ENCODE measurements at places on chromosomes 2 and 18.

DNA sequence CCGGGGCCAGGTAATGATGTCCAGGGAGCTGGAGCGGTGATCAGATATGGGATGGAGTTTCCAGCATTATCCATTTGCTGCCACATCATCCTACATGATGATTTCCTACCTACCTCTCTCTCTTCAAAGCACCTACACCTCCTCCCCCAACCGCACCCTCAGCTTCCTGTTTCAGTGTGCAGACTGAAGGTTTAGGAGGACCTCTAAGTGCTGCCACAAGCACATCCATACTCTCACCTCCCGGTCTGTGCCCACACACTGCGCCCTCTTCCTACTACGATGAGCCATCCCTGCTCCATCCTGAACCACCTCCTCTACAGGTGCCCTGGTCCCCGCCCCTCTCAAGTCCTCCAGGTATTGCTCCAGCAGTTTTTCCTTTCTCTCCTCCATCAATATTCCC lies 123.7 kb downstream of the ALPK2 start:
- no peak for DNase-seq

DNA sequence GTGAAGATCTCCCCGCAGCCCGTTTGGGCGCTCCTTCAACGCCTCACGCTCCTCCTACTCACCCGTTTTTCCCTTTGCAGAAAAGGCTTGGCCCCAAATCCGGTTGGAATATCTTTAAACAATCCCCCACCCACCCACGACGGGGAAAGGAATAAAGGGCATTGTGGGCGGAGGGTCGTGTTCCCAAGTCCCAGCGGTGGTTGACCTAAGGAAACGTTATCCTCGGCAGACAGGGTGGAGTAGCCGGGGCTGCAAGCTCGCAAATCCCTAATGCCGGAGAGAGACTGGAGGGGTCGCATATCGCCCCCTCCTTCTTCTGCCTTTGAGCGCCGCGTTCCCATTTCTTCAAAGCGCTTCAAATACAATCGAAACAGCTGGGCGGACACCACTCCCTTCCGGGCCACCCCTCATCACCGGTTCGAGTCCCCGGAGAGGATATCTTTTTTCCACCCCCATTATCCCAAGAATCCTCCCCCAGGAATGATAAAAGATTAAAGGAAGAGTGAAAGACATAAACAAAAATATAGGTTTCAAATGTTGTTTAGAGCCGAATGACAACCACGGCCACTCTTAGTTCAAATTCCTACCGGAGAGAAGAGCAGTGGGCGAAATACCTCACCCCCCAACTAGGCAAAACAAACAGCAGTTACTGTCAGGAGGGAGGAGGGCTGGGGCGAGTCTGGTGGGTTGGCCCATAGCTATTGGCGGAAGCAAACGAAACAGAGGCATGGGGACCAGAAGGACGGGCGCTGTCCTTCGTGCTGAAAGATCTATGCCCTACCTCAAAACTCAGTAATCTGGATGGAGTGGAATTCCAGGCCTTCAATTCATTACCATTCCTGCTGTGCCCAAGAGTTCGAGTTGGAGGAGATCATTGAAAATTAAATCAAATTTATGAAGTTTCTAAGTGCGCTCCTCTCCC lies 2.8 kb upstream of the GAD1 start:
- peak; percentile 42 for DNase-seq

GRCh38 chr2:219210886-219211362 lies 4.3 kb downstream of the ZFAND2B start:
- DNase-seq: no peak

- peak; percentile 88 for DNase-seq
These were observed 194.9 kb upstream of the HAAO start for GRCh38 chr2:42987112-42987922.

DNA sequence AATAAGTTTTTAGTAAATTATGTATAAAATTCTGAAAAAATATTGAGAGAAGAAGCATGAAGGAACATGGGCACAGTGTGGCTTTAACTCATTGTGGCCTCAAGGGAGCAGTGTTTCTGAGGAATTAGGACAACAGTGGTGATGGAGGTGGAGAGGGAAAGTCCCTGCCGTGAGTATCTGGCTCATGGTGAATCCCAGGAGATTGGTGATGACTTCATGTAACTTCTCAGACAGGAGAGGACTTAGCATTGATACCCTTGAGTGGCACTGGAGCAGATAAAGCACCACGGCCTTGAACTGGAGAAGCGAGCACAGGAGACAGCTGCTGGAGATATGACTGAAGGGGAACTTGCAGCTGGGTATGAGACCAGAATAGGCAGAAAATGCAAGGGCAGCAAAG lies 35.0 kb upstream of the LRP1B start:
- DNase-seq: peak; percentile 40

- no peak for DNase-seq
These were observed 120.3 kb upstream of the GATA6 start for GRCh38 chr18:22048932-22049615.

DNA sequence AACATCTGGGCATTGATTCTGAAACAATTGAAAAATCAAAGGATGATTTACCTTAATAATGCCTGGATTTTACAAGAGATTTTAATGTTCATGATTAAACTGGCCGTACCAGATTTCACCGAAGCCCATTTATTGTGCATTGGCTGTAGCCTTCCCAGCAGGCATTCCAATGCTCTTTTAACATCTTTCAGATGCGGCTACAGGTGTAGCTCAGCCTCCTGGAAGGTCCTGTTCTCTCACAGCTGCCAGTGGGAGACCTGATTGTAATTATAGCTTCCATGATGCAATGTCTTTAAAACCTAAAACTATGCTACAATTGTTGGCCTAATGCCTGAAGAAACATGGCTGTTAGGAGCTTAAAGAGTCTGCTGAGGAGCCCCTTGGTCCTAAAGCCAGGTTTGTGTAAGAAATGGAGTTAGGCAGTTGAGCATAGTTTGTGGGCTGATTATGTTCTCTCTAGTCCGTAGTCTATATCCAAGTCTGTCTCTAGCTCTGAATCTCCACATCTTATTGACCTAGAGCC lies 147.4 kb downstream of the CERS6 start:
- no peak for DNase-seq

- DNase-seq: no peak
These were observed 601.2 kb downstream of the ADCYAP1 start for GRCh38 chr18:1505856-1506255.

- no peak for DNase-seq
These were observed 833.2 kb downstream of the GALR1 start for GRCh38 chr18:78082816-78083215.

GRCh38 chr2:118250463-118250862 lies 162.2 kb downstream of the INSIG2 start:
- no peak for DNase-seq

- DNase-seq: peak; percentile 98
These were observed 3.3 kb upstream of the ADAM17 start for GRCh38 chr2:9558948-9559381.

GRCh38 chr18:28003451-28003850 lies 173.5 kb downstream of the CDH2 start:
- peak; percentile 56 for DNase-seq

- DNase-seq: no peak
These were observed 370.2 kb downstream of the EN1 start for GRCh38 chr2:118477111-118477862.

DNA sequence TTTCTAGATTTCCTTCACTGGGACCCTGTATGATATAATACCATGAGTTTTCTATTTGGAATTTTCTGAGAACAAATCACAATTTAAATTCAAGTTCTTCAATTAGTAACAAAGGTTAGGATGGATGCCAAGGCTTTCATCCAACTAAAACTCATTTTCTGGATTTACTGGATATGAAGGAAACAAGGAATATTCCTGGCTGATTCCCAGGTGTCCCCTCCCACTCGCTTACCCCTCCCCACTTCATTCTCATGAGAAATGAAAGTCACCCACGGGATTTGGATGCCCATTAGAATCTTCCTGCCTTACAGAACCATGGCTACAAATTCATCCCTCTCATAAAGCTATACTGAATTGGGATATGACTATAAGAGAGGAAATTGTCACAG lies 40.0 kb downstream of the RNU4ATAC start:
- DNase-seq: no peak

GRCh38 chr2:174659069-174659900 lies 61.7 kb upstream of the WIPF1 start:
- no peak for DNase-seq

DNA sequence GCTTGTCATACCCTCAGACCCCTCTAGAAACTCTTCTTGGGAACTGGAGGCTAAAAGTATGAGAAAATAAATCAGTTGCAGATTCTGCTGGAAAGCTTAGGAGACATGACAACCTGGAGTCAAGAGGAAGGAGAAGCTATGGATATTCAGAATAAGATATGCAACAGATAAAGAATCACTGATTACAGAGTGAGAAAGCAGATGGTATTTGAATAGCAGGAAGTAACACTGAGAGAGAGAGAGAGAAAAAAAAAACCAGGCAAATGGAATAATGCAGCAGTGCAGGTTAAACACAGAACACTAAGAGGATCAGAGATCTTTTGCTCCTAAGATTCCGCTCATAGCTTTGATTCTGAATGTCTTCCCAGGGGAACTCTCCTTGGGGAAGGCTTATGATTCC lies 1284.1 kb upstream of the NXPH2 start:
- no peak for DNase-seq

GRCh38 chr2:111984213-111984604 lies 70.9 kb upstream of the TMEM87B start:
- no peak for DNase-seq

DNA sequence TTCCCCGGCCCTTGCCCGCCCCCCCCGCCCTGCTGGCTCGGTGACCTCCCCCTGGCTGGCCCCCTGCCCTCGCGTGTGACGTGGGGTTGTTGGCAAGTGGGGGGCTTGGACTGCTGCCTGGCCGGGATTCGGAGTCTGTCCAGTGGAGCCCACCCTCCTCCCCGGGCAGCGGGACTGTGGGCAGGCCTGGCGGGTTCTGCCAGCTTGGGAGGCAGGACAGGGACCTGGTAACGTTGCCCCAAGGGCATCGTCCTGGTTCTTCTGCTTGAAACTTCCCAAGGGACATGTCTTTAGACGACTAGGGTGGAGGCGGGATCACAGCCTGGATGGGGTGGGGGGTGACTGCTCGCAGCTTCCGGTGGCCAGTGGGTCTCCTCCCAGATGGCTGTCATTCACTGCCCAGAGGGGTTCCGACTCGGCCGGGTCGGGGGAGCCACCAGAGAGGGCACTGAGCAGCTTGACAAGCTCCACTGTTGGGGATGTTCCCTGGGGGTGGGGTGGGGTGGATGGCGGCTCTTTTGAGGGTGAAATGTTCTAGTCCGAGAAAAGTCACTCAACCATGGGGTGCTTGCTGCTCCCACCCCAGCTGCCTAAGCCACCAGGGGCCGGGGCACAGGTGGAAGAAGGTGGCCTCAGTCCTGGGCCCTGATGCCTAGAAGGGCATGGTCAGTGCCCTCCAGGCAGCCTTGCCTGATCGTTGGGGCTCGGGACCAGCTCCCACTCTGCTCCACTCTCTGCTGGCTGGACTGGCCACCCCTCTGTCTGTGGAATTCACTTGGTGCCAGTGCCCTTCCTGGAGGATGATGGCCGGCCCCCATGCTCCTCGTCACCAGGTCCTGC lies 4.3 kb upstream of the HS6ST1 start:
- no peak for DNase-seq

- DNase-seq: no peak
These were observed 62.0 kb downstream of the RPL31 start for GRCh38 chr2:101064125-101064502.

- DNase-seq: no peak
These were observed 765 bp upstream of the ING5 start for GRCh38 chr2:241701149-241701398.

DNA sequence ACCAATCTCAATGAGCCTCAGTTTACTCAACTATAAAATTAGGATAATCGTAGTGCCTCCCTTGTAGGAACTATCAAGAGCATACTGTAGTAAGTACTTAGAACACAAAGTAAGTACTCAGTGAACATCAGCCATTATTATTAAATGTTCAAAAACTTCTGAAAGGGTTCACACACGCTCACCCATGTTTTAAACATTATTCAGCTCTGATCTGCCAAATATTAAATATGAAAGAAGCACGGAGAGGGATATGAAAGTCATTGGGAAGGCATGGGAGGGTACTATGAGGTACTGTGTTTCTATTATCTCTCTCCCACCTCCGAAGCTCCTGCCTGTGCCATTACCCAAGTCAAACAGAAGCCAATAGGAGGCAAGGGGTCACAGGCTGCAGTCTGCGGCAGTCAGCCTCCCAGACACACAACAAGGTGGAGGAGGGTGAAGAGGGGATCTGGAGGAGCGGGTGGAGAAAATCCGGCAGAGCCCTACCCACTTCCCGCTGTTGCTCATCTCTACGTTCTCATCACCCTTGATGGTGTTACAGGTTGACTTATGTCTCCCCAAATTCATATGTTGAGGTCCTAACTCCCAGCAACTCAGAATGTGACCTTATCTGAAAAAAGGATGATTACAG lies 2.0 kb upstream of the TBC1D8 start:
- no peak for DNase-seq

- no peak for DNase-seq
These were observed 1.6 kb upstream of the ADNP2 start for GRCh38 chr18:80107426-80107825.

- DNase-seq: no peak
These were observed 14.9 kb downstream of the COPS9 start for GRCh38 chr2:240121190-240121589.

DNA sequence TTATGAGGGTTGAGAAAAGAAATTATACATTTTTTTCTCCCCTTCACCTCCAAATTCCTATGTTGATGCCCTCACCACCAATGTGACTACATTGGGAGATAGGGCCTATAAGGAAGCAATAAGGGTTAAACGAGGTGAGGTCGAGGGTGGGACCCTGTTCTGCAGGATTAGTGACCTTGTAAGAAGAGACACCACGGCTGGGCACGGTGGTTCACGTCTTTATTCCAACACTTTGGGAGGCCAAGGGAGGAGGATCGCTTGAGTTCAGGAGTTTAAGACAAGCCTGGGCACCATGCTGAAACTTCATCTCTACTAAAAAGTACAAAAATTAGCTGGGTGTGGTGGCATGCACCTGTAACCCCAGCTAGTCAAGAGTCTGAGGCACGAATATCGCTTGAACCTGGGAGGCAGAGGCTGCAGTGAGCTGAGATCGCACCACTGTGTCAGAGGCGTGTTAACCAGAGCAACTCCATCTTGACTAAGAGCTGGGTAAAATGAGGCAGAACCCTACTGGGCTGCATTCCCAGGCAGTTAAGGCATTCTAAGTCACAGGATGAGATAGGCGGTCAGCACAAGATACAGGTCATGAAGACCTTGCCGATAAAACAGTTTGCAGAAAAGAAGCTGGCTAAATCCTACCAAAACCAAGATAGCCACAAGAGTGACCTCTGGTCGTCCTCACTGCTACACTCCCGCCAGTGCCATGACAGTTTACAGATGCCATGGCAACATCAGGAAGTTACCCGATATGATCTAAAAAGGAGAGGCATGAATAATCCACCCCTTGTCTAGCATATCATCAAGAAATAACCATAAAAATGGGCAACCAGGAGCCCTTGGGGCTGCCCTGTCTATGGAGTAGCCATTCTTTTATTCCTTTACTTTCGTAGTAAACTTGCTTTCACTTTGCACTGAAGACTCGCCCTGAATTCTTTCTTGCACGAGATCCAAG lies 77.0 kb downstream of the NCAPH start:
- no peak for DNase-seq
